ENCODE measurements at places on chromosomes 6 and 20. TPM values are rescaled to one million over a fixed set of nuclear protein-coding genes. Genes with fewer than 3 reads are reported as not detected.

C6orf15 gene
- total RNA-seq = not detected

GRCh38 chr20:23272176-23273029 is 78.2 kb upstream of the NXT1 start:
- H3K27me3 ChIP-seq = no peaks in the 10 kb centered on the region
- H3K4me3 ChIP-seq = no peak overlapping the region
- H3K36me3 ChIP-seq = no peaks in the 10 kb centered on the region

WFDC5 gene
- total RNA-seq = not detected

- no peak overlapping the region for H3K4me3 ChIP-seq
- no peaks in the 10 kb centered on the region for H3K36me3 ChIP-seq
- no peaks in the 10 kb centered on the region for H3K27me3 ChIP-seq
- no peak overlapping the region for H3K27ac ChIP-seq
Observed at GRCh38 chr6:4371207-4371921, 236.0 kb upstream of the ECI2 start.

- H3K27ac ChIP-seq = no peak overlapping the region
- no peaks in the 10 kb centered on the region for H3K4me1 ChIP-seq
- H3K36me3 ChIP-seq = peaks cover 4% of the 10 kb centered on the region
- no peaks in the 10 kb centered on the region for H3K27me3 ChIP-seq
- DNase-seq = no peak
- no peak overlapping the region for H3K4me3 ChIP-seq
Observed at GRCh38 chr6:137872581-137873115, 5.6 kb downstream of the TNFAIP3 start.

All from aorta (tissue), 5 donors.